Right renal pelvis (tissue), 4 donors: ENCODE measurements at places on chromosomes 12 and 14. TPM values are rescaled to one million over a fixed set of nuclear protein-coding genes. Genes with fewer than 3 reads are reported as not detected.

Gene KRT3
- not detected for polyA plus RNA-seq

- DNase-seq = no peak
These were observed 155.8 kb downstream of the PDE3A start for GRCh38 chr12:20524113-20524512.

GRCh38 chr12:46452061-46452615 lies 79.6 kb upstream of the SLC38A2 start:
- DNase-seq = no peak

GRCh38 chr12:70774055-70774454 lies 136.8 kb upstream of the PTPRB start:
- no peak for DNase-seq

- no peak for DNase-seq
These were observed 389.9 kb upstream of the GARIN6 start for GRCh38 chr12:99257672-99258071.

- no peak for DNase-seq
These were observed 17.7 kb upstream of the ADCK1 start for GRCh38 chr14:77782202-77782601.
